WTC11 (cell line): ENCODE measurements at places on chromosomes 7 and 10. TPM values are rescaled to one million over a fixed set of nuclear protein-coding genes. Genes with fewer than 3 reads are reported as not detected.

The TRIL gene
- 3.0 to 4.6 TPM (median 4.3 TPM) in 3 replicates for total RNA-seq

The FGFBP3 gene
- total RNA-seq: 53.0 to 68.2 TPM (median 55.0 TPM) in 3 replicates

- no peak for DNase-seq
Measured at GRCh38 chr10:62079885-62080559, 178.5 kb downstream of the ARID5B start.

DNA sequence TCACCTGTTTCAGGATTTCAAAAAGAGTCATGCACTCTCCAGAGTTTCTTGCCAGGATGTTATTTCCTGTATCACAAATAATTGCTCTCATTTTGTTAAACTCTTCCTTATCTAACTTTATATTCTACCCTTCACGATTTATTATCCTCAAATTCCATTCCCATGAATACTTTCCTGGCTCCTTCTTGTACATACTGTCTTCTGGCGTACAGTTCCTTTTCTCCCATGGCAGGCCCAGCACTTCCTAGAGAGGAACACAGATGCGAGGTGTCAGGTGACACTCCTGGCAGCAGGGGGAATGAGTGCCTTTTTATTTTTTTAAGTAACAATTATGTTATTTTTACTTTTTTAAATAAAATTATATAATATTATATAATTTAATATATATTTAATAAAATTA lies 411.9 kb downstream of the TFEC start:
- no peak for DNase-seq

- DNase-seq: no peak
Measured at GRCh38 chr7:75966190-75966961, 28.0 kb downstream of the TMEM120A start.

DNA sequence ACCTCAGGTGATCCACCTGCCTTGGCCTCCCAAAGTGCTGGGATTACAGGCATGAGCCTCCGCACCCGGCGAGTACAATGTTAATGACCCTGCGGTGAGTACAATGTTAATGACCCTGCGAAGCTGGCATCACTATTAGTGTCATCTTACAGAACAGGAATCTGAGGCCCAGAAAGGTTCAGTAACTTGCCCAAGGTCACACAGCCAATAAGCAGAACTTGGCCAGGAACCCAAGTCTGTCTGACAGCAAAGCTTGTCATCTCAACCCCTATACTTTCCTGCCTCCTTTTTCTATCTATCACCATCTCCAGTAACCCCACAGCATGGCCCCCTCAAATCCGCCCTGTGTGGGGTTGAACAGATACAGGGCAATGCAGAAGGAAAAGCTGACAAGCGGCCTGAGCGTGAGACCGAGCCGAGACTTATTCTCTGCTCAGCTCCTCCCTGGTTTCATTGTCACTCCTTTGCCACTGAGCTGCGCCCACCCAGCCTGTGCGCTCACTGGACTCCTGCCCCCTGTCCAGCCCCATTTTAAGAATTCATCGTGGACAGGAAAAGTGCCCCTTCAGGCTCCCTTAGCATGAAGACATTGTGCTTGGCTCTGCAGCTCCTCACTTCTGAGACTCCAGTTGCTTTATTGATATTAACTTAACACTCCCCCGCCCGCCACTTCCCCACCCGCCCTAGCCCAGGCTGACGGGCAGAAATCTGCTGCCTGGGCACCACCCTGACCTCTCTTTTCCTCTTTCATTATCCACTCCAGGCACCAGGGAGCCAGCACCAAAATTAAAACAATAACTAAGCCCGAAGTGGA lies 58.1 kb upstream of the LBX1 start:
- DNase-seq: no peak

GRCh38 chr7:13236026-13236425 lies 548.6 kb downstream of the ARL4A start:
- DNase-seq: no peak

- DNase-seq: no peak
Measured at GRCh38 chr10:100729862-100730724, 15.3 kb upstream of the PAX2 start.
